A549 treated with Mapracorat at 1 μM for 4 hours (cell line): ENCODE measurements at places on chromosomes 5 and 9. TPM values are rescaled to one million over a fixed set of nuclear protein-coding genes. Genes with fewer than 3 reads are reported as not detected.

Gene PDE6A
- total RNA-seq: 0.20 to 0.43 TPM (median 0.25 TPM) in 5 replicates

Gene DDX4
- not detected in 5 replicates for total RNA-seq

Gene TRIP13
- total RNA-seq: 61.6 to 77.8 TPM (median 71.3 TPM) in 5 replicates

Gene TAS2R1
- total RNA-seq: not detected in 5 replicates

Gene CDC25C
- total RNA-seq: 8.2 to 11.9 TPM (median 10.5 TPM) in 5 replicates

Gene ADRB2
- total RNA-seq: 0.92 to 1.4 TPM (median 0.93 TPM) in 5 replicates

Gene MED27
- total RNA-seq: 31.1 to 33.5 TPM (median 32.4 TPM) in 5 replicates

Gene ZBED3
- total RNA-seq: 3.4 to 4.8 TPM (median 3.9 TPM) in 5 replicates

Gene MLANA
- total RNA-seq: not detected in 5 replicates

Gene SLC22A4
- total RNA-seq: 5.3 to 5.7 TPM (median 5.5 TPM) in 5 replicates

Gene RNF44
- total RNA-seq: 23.5 to 36.6 TPM (median 36.0 TPM) in 5 replicates

Gene ZBTB26
- 1.4 to 2.3 TPM (median 1.9 TPM) in 5 replicates for total RNA-seq

Gene NRG2
- total RNA-seq: 1.6 to 2.4 TPM (median 2.0 TPM) in 5 replicates

Gene SV2C
- 0.04 TPM in 1 of 5 replicates, not detected in the others for total RNA-seq

Gene PAEP
- total RNA-seq: 0.25 to 0.45 TPM (median 0.34 TPM) in 4 of 5 replicates, not detected in the other

Gene PCDHB10
- not detected in 5 replicates for total RNA-seq

Gene GFI1B
- 0.09 to 0.17 TPM (median 0.16 TPM) in 3 of 5 replicates, not detected in the others for total RNA-seq

Gene AGTPBP1
- 7.1 to 9.4 TPM (median 8.8 TPM) in 5 replicates for total RNA-seq

Gene DNAJC21
- 23.5 to 25.9 TPM (median 25.2 TPM) in 5 replicates for total RNA-seq

Gene NUTM2G
- not detected in 5 replicates for total RNA-seq
